Effector CD4-positive, alpha-beta T cell (primary cell): ENCODE measurements at places on chromosomes 5 and 9.

GRCh38 chr9:219670-220365 lies 5.2 kb downstream of the DOCK8 start:
- no peak for DNase-seq

GRCh38 chr9:127233989-127234388 lies 30.6 kb upstream of the GARNL3 start:
- DNase-seq, result no peak

GRCh38 chr5:134226441-134227192 lies 744 bp upstream of the PPP2CA start:
- peak; percentile 79 for DNase-seq

GRCh38 chr5:59143926-59144333 lies 561.1 kb downstream of the RAB3C start:
- no peak for DNase-seq

- no peak for DNase-seq
These were observed 667.2 kb downstream of the BRINP1 start for GRCh38 chr9:118701985-118702384.

- DNase-seq, result no peak
These were observed 84.5 kb upstream of the VCAN start for GRCh38 chr5:83387041-83387440.

DNA sequence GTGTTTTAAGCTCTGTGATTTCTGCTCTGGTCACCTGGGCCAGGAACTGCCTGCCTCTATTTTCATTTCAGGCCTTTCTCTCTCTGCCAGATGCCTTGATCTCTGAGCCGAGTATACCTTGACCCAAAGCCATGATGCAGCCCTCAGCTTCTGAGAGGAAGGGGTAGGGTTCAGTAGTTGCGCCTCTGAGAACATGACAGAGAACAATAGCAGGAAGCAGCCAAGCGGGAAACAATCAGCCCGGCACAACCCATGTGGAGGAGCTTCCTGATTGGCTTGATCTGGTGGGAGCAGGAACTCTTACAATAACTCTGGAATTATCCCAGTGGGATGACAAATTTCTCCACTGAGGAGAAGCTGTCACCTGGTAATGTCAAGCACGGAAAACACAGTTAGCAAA lies 127.4 kb downstream of the PALM2AKAP2 start:
- DNase-seq, result no peak

DNA sequence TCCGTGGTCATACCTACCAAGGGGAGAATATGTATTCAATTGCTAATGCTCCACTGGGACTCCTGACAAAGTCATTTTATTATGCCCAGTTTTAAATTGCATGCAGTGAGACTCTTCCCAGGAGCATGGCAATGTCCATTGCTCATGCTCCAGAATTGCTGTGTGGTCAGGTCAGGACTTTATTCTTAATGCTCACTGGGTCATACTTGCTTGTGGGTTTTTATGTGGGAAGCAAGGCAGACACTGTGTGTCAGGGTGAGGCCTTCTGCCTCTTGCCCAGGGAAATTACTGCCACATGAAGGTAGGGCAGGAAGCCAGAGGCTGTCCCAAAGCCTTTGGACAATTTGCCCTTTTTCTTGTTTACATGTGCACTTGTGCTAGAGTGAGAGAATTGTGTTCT lies 164.6 kb upstream of the MEF2C start:
- DNase-seq, result no peak

DNA sequence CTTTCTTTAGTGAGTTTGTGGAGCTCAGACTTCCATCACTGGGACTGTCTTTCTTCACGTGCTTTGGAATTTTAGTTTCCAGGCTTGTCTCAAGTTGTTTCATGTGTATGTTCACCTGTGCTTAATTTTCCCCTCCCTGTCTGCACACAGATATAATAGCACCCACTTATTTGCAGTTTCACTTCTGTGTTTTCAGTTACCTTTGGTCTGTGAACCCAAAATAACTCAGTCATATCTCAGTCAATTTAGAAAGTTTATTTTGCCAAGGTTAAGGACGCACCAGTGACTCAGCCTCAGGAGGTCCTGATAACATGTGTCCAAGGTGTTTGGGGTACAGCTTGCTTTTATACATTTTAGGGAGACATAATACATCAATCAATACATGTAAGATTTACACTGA lies 330.4 kb downstream of the ICE1 start:
- no peak for DNase-seq

DNA sequence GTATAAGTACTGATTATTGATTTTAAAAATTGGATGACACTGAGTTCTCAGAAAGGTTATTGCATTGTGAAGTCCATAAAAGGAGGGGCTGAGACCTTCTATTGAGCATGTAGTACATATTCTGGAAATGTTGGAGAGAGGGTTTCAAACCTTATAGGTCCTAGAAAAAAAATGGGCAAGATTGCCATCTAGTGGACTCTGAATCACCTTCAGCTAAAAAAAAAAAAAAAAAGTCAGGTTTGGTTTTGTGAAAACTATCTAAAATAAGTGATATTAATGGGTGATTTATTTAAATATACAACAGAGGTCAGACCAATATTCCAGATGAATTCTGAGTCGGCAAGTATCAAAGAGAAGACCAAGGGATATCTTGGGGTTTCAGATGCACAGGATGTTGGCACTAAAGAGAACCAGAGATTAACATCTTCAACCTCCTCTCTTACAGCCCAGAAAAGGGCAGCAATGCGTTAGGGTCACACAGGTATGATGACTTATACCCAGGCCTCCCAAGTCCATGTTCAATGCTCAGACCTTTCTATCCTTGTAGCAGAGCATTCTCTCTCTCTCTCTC lies 109.8 kb upstream of the NMUR2 start:
- DNase-seq, result no peak

- no peak for DNase-seq
These were observed 102.2 kb downstream of the DEPDC1B start for GRCh38 chr5:60597572-60598320.

DNA sequence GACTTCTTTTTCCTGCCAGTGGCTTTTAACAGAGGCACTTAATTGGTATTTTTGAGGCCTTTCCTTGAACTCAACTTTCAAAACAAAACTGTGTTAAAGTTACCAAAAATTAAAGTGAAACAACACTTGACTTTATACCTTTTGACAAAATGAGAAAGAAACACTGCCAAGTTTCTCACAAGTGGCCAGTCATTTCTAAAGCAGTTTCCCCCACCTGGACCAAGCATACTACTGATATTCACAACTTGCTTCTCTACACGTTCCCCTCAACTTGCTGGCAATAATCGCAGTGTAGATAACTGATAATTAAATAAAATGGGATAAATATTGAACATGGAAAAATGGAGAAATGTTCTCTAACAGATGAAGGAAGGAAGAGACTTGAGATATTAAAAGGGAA lies 135.7 kb downstream of the TLR4 start:
- DNase-seq, result no peak

GRCh38 chr9:121612511-121612998 lies 38.9 kb upstream of the DAB2IP start:
- no peak for DNase-seq

DNA sequence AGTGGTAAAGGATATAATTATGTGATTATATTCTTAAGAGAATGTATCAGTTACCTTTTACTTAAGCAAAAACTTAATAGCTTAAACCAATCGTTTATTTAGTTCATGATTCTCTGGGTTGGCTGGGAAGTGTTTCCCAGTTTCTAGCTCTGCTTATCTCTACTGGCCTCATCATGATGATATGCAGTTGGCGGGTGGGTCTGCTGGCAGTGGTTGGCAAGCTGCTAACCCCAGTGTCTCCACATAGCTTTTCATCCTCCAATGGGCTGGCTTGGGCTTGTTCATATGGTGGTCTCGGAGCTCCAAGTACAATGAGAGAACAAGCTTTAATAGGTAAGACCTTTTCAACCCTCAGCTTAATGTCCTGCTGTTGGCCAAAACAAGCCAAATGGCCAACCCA lies 43.8 kb downstream of the ABLIM3 start:
- no peak for DNase-seq

- DNase-seq, result no peak
These were observed 37.6 kb downstream of the PTGER4 start for GRCh38 chr5:40717281-40717680.
